ENCODE measurements at places on chromosomes 12 and 14. TPM values are rescaled to one million over a fixed set of nuclear protein-coding genes. Genes with fewer than 3 reads are reported as not detected.

GRCh38 chr12:19620222-19620621, 180.9 kb downstream of the AEBP2 start:
- no peaks in the 10 kb centered on the region for H3K27me3 ChIP-seq
- no peaks in the 10 kb centered on the region for H3K36me3 ChIP-seq
- H3K4me1 ChIP-seq = peaks cover 18% of the 10 kb centered on the region
- H3K27ac ChIP-seq = no peak overlapping the region
- H3K4me3 ChIP-seq = no peak overlapping the region

DNA sequence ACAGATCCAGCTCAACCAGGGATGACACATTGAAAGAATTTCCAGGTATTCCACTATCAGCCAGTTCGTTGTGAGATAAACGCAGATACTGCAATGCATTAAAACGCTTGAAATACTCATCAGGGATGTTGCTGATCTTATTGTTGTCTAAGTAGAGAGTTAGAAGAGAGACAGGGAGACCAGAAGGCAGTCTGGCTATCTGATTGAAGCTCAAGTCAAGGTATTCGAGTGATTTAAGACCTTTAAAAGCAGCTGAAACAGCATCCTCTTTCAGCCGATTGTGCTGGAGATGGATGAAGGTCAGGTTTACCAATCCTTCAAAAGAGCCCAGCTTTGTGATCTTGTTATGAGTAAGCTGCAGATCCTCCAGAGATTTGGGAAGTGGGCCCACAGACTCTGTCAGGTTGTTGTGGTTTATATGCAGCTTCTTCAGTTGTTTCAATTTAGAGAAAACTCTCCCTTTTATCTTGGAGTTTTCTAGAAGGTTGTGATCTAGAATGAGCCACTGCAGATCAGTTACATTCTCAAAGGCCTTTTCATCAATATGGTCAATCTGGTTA, 3.0 kb downstream of the LUM start:
- H3K27me3 ChIP-seq = peaks cover 10% of the 10 kb centered on the region
- H3K36me3 ChIP-seq = no peaks in the 10 kb centered on the region
- no peaks in the 10 kb centered on the region for H3K4me1 ChIP-seq
- DNase-seq = no peak

DNA sequence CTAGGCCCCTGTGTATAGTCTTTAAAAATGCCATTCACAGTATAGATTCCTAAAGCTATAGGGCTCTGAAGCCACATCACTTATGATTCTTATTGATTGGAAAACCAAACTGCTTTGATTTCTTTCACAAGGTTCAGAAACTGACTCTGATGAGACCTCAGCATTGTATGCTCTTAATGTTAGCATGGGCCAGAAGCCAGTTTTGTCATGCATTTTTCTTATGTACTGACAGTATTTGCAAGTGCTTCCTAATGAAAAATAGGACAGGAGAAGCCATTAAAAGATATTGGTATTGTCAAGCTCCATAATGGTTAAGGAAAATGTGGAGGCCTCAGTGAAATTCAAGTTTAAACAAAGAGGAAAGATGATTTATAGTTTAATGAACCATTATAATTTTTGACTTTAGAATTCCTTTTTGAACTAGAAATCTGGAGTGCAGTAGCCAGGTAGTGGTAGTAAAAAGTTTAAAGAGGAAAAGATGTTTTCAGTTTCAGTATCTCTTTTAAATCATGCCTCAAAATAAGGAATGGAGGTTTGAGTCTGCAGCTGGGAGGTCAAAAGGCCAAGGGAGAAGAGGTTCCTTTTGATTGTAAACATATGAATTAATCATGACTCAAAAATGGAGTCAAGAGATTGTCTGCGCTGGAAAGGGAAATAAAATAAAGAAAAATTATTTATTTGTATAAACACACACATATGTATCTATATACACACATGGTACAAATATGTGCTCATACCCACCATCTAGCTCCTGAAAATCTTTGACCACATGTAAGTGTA, 388.1 kb upstream of the PRICKLE1 start:
- no peak overlapping the region for H3K27ac ChIP-seq
- no peaks in the 10 kb centered on the region for H3K4me1 ChIP-seq
- H3K36me3 ChIP-seq = no peaks in the 10 kb centered on the region
- H3K4me3 ChIP-seq = no peak overlapping the region
- no peak for DNase-seq
- H3K27me3 ChIP-seq = no peaks in the 10 kb centered on the region

DNA sequence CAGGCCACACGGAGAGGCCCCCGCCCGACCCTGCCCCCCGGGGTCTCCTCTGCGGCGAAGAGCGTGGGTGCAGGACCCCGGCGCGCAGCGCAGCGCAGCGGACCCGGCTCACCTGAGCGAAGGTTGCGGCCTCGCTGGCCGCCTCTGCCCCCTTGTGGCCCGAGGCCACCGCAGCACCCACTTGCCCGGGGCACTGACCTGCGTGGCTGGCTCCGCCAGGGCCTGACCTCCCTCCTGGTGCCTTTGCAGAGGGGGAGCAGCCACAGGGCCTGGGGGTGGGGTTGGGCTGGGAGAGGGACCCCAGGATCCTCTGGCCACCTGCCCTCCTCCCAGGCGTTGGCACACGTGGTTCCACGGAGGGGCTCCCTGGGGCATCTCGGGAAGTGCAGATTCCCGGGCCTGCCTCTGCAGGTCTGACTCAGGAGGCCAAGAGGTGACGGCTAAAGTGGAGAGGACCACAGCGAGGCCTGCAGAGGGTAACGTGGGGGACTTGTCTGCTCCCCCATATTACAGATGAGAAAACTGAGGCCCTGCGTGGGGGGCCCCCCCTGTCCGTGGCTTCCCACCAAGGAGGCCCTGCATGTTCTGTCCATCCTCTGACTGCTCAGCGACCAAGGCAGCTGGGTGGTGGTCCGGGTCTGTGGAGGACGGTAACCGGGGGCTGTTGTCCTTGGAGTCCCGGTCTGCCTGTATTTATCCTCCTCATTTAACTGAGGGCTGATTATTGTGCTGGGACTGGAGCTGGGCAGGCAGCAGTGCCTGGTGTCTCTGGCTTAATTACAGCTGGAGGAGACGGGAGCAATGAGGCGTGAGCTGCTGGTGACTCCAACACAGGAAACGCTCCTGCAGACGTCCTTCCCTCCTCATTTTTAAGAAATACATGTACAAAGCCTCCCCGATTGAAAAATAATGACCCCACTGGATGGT, 67.9 kb upstream of the BEGAIN start:
- peaks cover 29% of the 10 kb centered on the region for H3K27me3 ChIP-seq
- DNase-seq = peak; percentile 51
- H3K27ac ChIP-seq = no peak overlapping the region

GRCh38 chr12:109967383-109968031, 28.7 kb downstream of the GIT2 start:
- H3K4me1 ChIP-seq = peaks cover 11% of the 10 kb centered on the region
- peak overlapping the region; percentile 82 for H3K27ac ChIP-seq
- no peaks in the 10 kb centered on the region for H3K27me3 ChIP-seq
- H3K4me3 ChIP-seq = no peak overlapping the region
- DNase-seq = no peak

Gene ENDOU
- not detected for total RNA-seq

Gene PIWIL1
- total RNA-seq = not detected

DNA sequence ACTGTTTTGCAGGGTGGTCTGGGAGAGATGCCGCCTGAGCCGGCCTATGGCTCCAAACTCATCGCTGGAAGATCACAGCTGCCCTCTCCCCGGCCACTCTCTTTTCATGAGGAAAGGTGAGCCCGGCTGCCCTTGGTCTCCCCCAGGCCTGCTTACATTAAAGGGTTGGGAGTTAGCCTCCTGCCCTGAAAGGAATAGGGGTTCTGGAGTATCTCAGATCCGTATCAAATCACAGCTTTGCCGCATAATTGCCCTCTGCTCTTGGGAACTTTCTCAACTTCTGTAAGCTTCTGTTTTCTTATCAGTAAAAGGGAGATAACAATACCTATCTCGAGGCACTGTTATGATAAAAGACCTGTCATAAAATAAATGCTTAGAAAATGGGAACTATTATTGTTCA, 17.6 kb downstream of the PHLDA1 start:
- no peak for DNase-seq
- H3K4me3 ChIP-seq = no peak overlapping the region
- H3K36me3 ChIP-seq = no peaks in the 10 kb centered on the region
- H3K27me3 ChIP-seq = peaks cover 3% of the 10 kb centered on the region

- H3K36me3 ChIP-seq = peaks cover 24% of the 10 kb centered on the region
- H3K4me3 ChIP-seq = no peak overlapping the region
- no peaks in the 10 kb centered on the region for H3K27me3 ChIP-seq
- H3K4me1 ChIP-seq = peaks cover 10% of the 10 kb centered on the region
- no peak overlapping the region for H3K27ac ChIP-seq
These were observed 13.9 kb downstream of the CS start for GRCh38 chr12:56286044-56286830.
